ENCODE measurements at places on chromosomes 7 and 10. TPM values are rescaled to one million over a fixed set of nuclear protein-coding genes. Genes with fewer than 3 reads are reported as not detected.

Gene STEAP4
- 0.22 TPM for polyA plus RNA-seq

Gene WEE2
- polyA plus RNA-seq: not detected

Gene AGMO
- 17.3 TPM for polyA plus RNA-seq

Gene TMEM196
- 0.22 TPM for polyA plus RNA-seq

Gene SLC16A12
- polyA plus RNA-seq: 0.89 TPM

Gene SEMA3A
- polyA plus RNA-seq: 11.4 TPM

Gene OR2A5
- polyA plus RNA-seq: not detected

Gene MMP21
- polyA plus RNA-seq: not detected

Gene DCLRE1C
- 3.8 TPM for polyA plus RNA-seq

Gene ZNF853
- 0.81 TPM for polyA plus RNA-seq

Gene ZNF32
- polyA plus RNA-seq: 23.5 TPM

Gene MYO1G
- polyA plus RNA-seq: 1.7 TPM

Gene VAX1
- polyA plus RNA-seq: not detected

Gene ITPRIP
- 1.1 TPM for polyA plus RNA-seq

Gene NRCAM
- 0.27 TPM for polyA plus RNA-seq

Gene GPRIN2
- polyA plus RNA-seq: 13.9 TPM

Gene MSMB
- polyA plus RNA-seq: 1.4 TPM
